ENCODE measurements at places on chromosomes 7 and 10.
A peak's percentile ranks its signal among the peaks of the same experiment; 100 is the strongest.

GRCh38 chr10:5589661-5590511 lies 65.1 kb downstream of the CALML3 start:
- no peak for DNase-seq

- DNase-seq: no peak
Measured at GRCh38 chr10:93181271-93182048, 107.8 kb downstream of the CYP26A1 start.

GRCh38 chr7:88455696-88456095 lies 149.0 kb upstream of the STEAP4 start:
- no peak for DNase-seq

GRCh38 chr7:98107313-98107721 lies 655 bp downstream of the LMTK2 start:
- no peak for DNase-seq

DNA sequence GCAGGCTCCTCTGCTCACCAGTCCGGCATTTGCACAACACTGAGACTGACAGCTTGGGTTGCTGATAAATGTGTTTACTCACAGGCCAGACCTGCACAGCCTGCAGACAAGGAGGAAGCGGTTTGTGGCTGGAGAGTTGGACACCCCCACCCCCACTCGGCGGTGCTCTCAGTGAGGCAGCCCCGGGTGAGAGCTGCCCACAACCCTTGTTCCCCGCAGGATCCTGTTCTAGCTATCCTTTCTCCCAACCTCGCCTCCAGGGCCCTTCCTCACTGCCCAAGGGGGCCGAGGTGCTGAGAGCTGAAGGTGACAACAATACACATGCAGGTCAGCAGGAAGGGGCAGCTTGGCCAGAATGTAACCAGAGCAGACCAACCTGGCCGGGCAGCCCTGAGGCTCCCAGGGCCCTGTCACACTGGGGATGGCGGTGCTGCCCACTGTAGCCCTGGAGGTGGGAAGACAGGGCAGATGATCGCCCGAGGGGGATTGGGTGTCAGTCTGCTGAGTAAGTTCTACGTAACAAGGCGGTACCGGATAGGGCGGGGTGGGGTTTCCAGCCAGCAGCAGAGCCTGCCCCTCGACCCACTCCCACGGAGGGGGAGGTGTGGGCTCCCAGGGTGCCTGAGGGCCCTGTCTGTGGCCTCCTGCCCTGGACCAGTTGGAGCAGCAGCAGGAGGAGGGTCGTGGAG lies 2.1 kb upstream of the ADAM8 start:
- DNase-seq: peak; percentile 41

DNA sequence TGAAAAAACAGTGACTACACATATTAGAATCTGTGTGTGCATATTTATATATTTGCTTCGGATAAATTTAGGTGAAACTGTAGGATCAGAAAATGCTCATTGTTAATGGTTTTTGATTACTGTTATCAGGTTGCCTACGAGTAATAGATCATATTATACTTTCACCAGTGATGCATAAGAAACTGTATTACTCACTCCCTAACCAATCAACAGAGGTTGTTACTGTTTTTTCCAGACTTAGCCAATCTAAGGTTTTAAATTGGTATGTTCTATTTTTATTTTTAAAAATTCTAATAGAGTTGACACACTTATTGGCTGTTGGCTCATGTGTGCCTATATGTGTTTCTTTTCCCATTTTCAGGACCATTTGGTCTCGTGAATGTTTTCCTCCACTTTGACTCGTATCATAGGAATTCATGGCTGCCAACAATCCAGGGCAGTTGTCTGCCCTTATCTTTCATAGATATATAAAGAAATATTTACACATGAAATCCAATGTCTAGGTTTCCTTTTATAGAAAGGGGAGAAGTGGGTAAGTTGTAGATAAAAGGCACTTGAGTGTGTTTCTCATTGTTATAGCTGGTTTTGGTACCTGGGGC lies 59.2 kb downstream of the ANLN start:
- peak; percentile 32 for DNase-seq

GRCh38 chr10:14421941-14422340 lies 91.2 kb upstream of the FRMD4A start:
- DNase-seq: no peak

GRCh38 chr10:130439766-130440165 lies 303.6 kb downstream of the GLRX3 start:
- no peak for DNase-seq

- DNase-seq: no peak
Measured at GRCh38 chr7:96415293-96415940, 93.5 kb upstream of the SLC25A13 start.

DNA sequence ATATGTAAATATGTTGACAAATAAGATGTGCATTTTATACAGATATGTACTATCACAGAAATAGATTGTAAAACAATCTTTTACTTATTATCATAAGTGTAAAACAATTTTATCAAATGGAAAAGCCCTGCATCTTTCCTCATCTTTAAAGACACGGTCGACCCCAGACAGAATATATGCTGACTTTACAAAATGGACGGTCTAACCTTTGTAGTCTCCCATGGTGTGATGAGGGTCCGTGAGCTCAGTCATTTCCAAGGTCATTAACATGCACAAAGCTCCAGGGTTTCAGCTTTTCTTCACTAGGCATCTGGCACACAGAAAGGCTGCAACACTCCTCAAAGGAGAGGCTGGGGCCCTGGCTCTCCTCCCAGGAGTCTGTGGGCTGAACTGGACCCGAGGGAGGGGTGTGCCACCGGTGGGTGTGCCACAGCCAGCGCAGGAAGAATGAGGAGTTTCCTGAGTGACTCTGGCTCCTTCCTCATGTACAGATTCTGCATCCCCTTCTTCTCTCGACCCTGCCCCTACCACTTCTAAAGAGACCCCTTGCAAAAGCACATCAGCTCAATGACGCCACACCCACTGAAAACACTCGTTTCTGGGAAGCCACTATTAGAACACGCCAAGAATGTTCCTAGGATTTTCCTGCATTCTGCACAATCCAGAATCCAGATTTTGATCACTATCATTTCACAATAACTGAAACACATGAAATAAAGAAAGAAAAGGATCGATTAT lies 26.2 kb upstream of the ABLIM1 start:
- DNase-seq: no peak

DNA sequence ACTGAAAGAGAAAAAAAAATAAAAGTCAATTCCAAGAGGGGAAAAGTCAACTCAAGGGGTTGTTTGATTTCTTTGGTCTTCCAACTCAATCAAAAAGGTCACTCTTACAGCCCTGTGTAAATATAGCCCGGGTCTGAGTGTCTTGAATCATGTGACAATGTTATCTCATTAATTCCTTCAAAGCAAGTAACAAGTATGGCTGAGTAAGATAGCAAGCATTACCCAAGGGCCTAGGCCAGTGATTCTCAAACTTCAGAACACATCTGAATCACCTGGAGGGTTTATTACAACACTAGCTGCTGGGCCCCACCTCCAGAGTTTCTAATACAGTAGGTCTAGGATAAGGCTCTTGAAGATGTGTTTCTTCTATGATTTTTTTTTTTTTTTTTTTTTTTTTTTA lies 125.0 kb downstream of the PRLHR start:
- no peak for DNase-seq

- no peak for DNase-seq
Measured at GRCh38 chr7:876972-877311, 588 bp downstream of the GET4 start.

- DNase-seq: no peak
Measured at GRCh38 chr7:17463511-17464085, 165.1 kb downstream of the AHR start.

- DNase-seq: no peak
Measured at GRCh38 chr10:73229567-73229966, 17.5 kb downstream of the DNAJC9 start.

DNA sequence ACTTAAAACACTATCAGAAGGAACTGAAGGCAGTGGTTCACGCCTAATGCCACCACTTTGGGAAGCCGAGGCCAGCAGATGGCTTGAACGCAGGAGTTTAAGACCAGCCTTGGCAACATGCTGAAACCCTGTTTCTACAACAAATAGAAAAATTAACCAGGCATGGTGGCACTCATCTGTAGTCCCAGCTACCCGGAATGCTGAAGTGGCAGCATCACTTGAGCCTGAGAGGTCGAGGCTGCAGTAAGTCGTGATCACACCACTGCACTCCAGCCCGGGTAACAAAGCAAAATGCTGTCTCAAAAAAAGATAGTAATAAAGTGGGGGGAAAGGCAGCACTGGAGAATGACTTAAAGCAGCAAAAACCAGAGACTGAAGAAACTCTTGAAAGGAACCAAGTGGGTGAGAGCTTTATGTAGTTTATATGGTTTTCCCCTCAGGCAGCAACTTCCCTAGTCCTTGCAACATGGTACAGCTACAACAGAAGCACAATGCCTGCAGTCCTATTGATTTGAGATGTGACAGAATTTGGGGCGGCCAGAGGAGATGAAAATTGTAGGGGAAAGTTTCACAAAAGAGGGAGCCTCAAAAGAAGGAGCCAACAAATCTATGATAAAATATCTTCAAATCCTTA lies 38.1 kb downstream of the GDI2 start:
- no peak for DNase-seq

DNA sequence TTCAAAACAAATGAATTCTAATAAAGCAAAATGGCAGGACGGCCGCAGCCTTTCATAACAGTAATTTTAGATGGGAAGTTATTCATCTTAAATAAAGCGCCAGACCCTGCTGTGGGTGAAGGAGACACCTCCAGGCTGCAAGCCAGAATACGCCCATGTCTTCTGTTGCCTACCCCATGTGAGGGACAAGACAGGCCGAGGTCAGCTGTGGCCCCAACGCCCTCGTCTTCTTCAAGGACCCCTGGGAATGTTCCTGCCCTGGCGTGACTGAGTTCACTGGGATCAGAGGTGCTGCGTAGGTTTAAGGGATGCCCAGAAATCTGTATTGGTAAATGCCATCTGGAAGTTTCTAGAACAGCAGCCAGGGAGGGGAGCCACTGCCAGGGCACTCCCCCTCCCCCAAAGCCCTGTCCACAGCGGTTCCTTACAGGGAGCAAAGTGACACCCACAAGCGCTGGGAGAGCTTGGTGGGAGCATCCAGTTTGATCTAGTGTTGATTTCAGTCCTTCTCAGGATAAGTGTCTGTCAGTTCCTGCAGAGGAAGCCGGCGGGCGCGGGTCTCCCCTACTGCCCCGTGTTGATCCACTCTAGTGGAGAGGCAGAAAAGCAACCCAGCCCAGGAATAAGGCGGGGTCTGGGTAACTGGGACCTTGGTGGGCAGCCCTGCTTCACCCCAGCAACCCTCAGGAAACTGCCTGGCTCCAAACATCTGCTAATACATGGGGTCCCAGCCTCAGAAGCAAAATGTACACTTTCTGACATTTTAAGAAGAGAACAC lies 20.6 kb downstream of the PAPOLB start:
- no peak for DNase-seq

DNA sequence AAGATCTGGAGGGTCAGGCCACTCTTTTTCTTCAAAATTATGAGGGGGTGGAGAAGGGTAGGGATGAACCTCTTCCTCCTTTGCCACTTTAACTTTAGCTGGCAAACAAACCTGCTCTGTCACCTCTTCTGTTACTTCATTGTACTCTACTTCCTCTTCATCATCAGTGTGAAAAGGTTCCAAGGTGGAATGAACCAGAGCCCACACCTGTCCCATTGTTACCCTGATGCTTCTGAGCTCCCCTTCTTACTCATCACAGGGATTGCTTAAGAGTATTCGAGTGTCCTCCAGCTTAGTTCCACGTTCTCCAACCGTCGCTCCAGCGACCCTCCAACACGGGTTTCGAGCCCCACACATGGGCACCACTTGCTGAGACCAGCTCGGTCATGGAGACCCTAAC lies 5.2 kb downstream of the MRPS24 start:
- DNase-seq: no peak
